ENCODE measurements at places on chromosomes 6 and 20. TPM values are rescaled to one million over a fixed set of nuclear protein-coding genes. Genes with fewer than 3 reads are reported as not detected.

DNA sequence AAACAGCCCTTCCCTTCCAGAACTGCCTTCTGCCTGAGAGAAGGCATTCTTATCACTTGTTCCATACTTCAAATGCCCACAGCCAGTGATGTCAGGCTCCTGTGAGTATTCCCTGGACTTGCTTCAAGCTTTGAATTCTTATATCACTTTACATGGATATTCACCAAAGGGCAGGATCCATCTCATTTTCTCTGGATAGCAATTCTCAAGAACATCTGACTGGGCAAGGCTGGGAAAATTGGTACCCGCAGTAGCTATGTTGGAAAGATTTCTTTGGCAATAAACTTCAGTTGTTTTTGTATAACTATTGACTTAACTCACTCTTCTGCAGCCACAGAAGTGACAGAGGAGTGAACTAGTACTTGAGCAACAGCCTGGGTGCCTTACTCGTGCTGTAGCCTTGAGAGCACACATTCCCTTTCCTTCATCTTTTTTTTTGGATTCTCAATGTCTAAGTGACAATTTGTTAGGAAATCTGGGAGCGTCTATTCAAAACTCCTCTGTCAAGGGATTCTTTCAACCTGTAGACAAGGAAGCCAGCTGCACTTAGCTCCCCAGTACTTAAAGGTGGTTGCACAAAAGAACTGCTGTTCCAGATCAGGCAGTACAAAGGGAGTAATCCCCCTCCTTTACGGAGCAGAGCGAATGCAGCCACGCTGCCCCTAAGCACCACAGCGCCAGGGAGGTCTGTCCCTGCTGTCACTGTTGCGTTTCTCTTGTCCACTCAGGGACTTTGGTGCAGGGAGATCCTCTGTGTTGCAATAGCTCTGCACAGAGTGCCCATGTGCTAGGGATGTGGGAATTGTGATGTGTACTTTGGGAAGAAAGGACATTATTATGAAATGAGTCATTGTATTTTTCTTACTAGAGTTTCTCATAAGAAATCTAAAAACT is 69.6 kb downstream of the JAG1 start:
- peak; percentile 53 for ATAC-seq

GRCh38 chr6:129648819-129649491 is 61.0 kb downstream of the ARHGAP18 start:
- ATAC-seq, result no peak

- ATAC-seq, result no peak
These were observed 88.3 kb upstream of the COL21A1 start for GRCh38 chr6:56335726-56336125.

DNA sequence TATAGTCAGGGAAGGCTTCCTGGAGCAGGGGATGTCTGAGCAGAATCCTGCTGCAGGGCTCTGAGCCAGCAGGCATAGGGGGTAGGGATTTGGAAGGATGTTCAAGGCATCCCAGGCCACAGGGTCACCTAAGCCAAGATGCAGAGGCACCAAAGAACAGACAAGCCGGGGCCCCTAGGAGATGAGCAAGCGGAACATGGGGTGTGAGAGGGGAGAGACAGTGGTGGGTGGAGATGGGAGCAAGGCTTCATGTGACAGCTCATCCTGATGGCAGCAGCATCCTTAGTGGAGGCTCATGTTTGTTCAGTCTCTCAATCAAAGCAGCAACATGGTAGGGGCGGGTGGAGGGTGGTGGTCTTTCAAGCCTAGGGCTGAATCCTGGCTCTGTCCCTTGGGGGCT is 29.8 kb upstream of the TCP11 start:
- ATAC-seq, result no peak

DNA sequence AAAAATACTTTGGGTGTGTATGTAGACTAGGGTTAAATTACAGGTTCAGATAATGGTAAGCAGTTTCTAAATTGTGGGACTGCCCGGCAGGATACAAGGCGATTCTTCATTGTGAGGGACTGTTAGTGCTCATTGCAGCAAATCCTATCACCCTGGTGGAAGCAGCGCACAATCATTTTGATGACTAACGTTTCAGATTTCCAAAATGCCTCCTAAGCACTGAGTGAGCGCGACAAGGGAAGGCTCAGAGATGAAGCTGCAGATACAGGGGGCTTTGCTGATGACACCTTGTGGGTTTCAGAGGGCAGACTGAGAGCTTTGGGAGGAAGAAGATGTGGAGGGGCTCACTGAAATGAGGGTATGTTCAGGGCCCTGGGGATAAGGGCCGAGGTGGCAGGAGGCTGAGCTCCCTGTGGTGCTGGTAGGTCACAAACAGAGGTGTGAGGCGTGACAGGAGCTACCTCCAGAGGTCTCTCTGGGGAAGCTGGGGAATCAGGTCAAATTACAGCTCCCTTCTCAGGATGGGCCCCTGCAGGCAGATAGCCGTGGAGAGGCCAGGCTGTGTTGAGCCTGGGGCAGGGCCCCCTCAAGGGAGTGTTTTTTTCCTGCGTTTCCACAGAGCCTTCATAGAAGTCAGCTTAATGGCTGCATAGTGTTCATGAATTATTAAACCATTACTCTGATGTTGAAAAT is 84.5 kb upstream of the FYN start:
- ATAC-seq, result no peak

- no peak for ATAC-seq
These were observed 23.6 kb downstream of the STXBP5 start for GRCh38 chr6:147227770-147228320.

DNA sequence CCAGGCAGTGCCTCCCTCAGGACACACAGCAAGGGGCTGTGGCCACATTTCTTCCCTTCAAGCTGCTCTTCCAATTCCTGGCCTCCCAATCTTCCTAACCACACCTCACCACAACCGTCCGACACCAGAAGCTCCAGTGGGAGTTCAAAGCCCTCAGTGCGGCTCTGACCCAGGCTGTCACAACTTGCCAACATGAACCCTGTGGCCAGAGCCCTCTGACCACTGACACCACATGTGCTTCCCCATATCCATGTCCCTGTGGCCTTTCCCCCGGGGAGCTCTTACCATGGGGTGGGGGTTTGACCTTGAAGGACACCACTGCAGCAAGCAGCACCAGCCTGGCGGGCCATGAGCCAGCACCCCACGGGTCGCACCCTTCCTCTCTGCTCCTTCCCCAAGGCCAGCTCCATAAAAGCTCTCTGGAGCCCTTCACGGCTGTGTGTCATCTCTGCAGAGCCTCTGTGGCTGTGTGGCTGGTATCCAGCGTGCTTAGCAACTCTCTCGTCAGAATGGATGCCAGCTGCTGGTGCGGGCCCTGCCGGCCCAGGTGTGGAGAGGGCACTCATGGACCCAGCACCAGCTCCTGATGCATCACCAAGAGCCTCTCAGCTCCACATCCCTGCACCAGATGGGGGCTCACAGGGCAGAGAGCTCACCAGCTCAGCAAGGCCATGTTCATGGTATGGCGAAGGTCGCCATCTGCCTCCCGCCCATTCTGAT is 106.1 kb downstream of the PSMB1 start:
- no peak for ATAC-seq

GRCh38 chr20:11880680-11881079 is 37.0 kb upstream of the BTBD3 start:
- peak; percentile 88 for ATAC-seq

- ATAC-seq, result no peak
These were observed 49.1 kb downstream of the PLAGL1 start for GRCh38 chr6:143958839-143959399.

- ATAC-seq, result no peak
These were observed 66.7 kb downstream of the GCNT2 start for GRCh38 chr6:10587656-10588406.

DNA sequence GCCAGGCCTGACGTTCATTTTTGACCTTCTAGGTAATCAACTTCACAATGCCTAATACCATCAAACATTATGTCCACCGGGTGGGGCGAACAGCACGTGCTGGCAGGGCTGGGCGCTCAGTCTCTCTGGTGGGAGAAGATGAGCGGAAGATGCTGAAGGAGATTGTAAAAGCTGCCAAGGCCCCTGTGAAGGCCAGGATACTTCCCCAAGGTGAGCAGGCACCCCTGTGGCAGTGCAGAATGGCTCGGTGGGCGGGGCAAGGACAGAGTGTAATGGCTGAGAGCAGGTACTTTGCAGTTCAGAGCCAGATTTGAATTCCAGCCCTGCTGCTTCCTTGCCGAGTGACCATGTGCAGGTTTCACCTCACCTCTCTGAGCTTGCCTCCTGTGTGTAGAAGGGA is 17.1 kb downstream of the DDX27 start:
- ATAC-seq, result no peak

GRCh38 chr6:43917878-43918382 is 147.9 kb downstream of the VEGFA start:
- no peak for ATAC-seq

GRCh38 chr6:50096296-50096695 is 46.6 kb upstream of the DEFB112 start:
- no peak for ATAC-seq

- no peak for ATAC-seq
These were observed 46.6 kb upstream of the ENPP1 start for GRCh38 chr6:131761060-131761761.

SLC17A5 gene
- total RNA-seq, result 3.7 TPM

HSF2 gene
- total RNA-seq, result 4.7 TPM

PTCRA gene
- not detected for total RNA-seq

MUC21 gene
- 721 TPM for total RNA-seq

OR2H1 gene
- not detected for total RNA-seq

TBX18 gene
- total RNA-seq, result 1.6 TPM

ABHD16B gene
- not detected for total RNA-seq
